AML-193 (cell line): ENCODE measurements at places on chromosomes 11 and 22.

DNA sequence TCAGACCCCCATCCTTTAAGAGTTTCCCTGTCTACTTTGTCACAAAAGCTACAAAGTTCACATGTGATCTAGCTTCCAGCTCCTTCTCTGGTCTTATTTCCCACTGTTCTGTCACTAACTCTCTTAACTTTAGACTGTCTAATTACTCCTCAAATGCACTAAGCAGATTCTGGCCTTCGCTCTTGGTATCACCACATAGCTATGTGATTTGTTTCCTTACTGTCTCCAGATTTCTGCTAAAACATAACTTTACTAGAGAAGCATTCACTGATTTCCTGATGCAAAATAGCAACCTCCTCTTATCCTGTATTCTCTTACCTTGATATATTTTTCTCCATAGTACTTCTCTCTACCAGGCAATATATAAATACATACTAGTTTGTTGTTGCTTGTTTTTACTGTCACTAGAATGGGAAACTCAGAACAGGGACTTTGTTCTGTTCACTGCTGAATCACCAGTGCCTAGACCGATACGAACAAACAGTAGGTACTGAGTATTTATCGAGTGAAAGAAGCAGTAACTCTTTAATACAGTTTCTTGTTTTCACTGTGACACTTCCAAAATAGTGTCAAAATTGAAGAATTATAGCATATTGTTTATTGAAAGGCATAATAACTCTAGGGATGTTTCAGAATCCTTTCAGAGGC, 205.6 kb downstream of the DDX10 start:
- no peak for DNase-seq

- peak; percentile 56 for DNase-seq
Measured at GRCh38 chr22:27134315-27134701, 476.9 kb downstream of the MIAT start.

DNA sequence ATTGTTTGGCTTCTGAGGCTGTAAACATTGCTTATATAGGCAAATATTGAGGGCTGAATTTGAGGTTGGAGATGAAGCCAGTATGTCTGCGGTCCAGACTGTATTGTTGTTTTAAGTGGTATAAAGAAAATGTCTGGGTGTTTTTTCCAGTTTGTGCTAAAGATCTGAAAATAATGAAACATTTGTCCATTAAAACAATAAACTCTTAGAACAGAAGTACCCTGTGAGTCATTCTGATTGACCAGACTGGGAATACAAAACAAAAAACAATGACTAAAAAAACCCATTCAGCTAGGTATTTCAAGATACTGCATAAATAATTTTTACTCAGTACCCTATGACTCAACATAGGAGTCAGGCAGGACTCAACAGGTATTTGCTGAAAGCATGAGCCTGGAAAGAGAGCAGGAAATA, 20.4 kb downstream of the ALKBH8 start:
- DNase-seq: no peak

DNA sequence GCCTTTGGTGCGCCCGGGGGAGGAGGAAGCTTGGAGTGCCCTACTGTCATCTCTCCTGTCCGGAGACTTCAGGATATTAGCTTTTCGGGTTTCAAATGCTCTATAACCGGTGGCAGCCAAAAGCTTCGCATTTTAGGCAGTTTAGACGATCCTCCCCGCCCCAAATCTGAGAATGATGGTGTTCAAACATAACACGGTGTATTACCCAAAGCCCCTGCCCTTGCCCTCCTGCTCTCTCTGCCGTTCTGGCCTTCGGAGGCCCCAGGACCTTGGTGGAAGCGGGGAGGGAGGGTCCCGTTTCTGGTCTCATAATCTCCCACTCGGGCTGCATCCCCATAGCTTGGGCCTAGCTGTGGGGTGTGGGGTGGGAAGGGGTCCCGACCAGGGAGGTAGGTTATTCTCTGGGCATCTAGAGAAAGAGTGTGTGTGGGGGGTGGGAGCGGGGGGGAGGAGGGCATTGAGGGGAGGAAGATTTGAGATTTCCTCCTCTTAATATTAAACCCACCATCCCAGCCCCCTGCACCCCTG, 2.3 kb downstream of the PKNOX2 start:
- no peak for DNase-seq

DNA sequence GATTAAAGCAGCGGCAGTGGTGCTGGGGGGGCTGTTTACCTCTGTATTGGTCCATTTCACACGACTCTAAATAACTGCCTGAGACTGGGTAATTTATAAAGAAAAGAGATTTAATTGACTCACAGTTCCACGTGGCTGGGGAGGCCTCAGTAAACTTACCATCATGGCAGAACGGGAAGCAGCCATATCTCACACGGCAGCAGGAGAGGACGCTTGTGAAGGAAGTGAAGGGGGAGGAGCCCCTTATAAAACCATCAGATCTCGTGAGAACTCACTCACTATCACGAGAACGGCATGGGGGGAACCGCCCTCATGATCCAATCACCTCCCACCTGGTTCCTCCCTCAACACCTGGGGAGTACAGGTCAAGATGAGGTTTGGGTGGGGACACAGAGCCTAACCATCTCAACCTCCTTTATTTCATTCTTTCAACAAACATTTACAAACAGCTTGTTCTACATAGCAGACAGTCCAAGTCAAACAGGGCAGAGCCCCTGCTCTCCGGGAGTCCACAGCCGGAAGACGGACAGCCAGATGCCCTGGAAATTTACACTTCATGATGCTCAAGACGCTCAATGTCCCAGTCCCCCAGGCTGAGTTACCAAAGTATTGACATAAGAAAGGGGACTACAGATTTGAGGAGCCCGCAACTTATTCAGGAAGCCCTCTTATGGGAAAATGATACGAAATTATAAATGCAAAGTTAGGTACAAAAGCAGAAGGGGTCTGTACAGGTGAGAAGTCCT, 26.3 kb upstream of the HMGXB4 start:
- no peak for DNase-seq

DNA sequence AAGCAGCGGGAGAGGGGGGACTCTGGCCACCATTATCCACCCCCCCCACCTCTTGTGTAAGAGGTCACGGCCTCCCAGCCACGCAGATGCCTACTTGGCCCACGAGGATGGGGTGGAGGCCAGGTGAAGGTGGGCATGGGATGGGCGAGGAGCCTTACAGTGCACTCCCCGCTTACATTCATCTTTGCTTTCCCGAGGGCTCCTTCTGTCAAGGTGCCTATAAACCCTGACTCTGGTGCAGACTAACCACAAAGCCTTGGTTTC, 13.1 kb downstream of the NPTXR start:
- DNase-seq: no peak

GRCh38 chr11:70301721-70302418, 31.4 kb downstream of the PPFIA1 start:
- no peak for DNase-seq

- DNase-seq: no peak
Measured at GRCh38 chr11:111550258-111550657, 9.7 kb downstream of the LAYN start.

- DNase-seq: peak; percentile 32
Measured at GRCh38 chr11:65501186-65501471, 2.3 kb downstream of the MALAT1 start.

GRCh38 chr11:126267650-126268049, 1.0 kb downstream of the SRPRA start:
- no peak for DNase-seq

- DNase-seq: no peak
Measured at GRCh38 chr11:692824-693414, 2.1 kb downstream of the DEAF1 start.

DNA sequence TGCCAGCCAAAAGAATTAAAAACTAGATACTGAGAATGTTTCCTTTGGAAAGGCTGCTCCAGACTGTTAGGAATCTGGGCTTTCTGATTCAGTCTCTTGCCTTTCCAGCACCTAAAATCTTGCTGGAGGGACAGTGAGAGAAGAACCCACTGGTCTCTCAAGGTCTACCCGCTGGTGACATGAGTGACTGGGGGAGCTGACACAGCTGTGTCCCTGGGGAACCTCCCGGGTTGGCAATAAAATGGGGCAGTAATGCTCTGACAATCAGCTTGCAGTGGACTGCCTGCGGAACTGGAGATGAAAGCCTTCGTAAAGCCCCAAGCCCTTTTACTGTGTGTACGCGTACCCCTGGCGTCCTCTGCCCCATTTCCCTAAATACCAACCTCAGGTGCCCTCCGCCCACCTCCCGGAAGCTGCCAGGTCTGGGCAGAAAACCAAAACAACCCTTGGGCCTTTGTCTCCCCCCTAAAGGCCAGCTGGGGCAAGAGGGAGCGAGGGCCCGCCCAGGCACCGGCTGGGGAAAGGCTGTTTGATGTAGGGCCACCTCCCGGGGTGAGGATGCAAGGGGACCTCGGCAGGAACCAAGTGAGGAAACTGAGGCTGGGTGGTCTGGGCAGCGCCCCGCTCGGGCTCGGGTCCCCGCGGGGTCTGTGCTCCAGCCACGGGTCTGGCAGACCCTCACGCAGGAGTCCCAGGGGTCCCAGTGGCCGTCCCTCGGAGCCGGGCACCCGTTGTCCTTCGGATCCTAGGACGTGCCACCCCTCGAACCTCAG, 741 bp downstream of the CARS1 start:
- DNase-seq: no peak

DNA sequence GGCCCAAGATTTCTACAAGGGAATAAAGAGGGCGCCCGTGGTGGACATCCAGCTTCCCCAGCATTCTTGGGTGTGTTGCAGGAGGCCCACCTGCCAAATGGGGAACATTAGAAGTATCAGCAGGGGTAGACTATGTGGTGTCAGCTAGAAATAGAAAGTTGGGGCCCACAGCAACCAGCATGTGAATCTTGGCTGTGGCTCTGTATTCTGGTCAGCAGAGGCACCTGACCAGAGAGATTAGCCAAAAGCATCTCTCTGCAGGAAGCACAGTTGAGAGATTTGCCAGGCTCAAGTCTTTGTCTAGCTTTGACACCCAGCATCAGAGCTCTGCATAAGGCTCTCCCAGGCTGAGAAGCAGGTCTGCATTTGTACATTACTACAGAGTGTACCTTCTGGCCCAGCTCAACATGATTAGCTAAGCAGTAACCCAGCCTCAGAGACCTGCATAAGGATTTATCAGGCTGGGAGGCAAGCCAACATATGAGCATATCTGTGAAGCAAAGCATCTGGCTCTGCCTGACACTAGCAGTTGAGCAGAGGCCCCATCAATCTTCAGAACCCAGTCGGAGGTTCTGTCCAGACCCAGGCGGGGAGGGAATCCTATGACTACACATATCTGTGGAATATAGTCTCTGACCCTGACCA, 79.9 kb downstream of the MS4A13 start:
- no peak for DNase-seq

GRCh38 chr11:97995874-97996273, 1024.9 kb upstream of the CNTN5 start:
- no peak for DNase-seq

GRCh38 chr11:116888884-116889549, 51.6 kb upstream of the APOA1 start:
- DNase-seq: no peak

- no peak for DNase-seq
Measured at GRCh38 chr11:26329206-26329605, 2.7 kb upstream of the ANO3 start.

- DNase-seq: no peak
Measured at GRCh38 chr11:1830322-1831223, 4.2 kb upstream of the SYT8 start.

GRCh38 chr22:45055936-45056335, 46.1 kb upstream of the PHF21B start:
- no peak for DNase-seq

- DNase-seq: no peak
Measured at GRCh38 chr22:47655930-47656329, 893.5 kb downstream of the TBC1D22A start.

GRCh38 chr22:19495562-19496323, 16.0 kb downstream of the CDC45 start:
- DNase-seq: no peak

DNA sequence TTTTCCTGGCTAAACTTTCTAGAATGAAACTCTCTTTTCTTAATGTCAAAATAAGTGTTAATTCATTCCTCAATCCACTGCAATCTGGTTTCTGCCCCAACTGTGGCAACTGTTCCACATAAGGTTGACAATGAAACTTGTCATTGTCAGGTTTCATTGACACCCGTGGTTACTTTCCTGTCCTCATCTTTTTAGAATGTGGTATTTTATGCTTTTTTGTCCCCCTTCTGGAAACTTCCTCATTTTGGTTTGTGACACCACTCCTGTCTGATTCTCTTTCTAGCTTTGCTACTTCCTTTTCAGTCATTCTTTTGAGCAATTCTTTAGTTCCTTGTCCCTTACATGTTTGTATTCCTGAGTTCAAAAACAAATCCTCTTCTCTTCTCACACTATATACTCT, 7.5 kb upstream of the PDE3B start:
- DNase-seq: peak; percentile 95

GRCh38 chr22:30326255-30326705, 461 bp downstream of the TBC1D10A start:
- no peak for DNase-seq

DNA sequence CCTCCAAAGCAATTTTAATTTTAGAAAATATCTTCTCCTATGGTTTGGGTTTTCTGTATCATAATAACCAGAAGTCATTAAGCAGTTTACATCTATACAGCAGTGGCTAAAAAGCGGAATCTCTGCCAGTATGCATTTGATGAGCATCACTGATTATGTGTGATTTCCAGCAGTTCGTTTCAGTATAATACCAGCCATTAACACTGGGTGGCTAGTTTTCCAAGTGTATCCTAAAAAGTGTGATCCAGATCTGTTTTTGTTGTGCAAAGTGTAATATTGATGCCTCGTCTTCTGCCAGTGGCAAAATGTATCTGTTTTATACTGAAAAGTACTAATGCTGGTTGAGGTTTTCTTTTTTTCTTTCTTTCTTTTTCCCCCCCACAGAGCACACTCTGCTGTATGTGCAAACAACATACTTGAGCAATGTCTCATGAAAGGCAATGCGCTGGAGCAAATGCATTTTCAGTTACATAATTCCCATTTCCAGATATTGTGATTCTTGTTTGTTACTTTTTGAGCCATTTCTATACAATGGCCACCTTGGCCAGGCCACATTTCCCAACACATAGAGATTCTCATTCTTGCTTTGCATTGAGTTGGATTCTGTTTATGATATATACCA, 64.2 kb downstream of the SLC36A4 start:
- DNase-seq: no peak
